ENCODE measurements at places on chromosomes 2 and 18.

DNA sequence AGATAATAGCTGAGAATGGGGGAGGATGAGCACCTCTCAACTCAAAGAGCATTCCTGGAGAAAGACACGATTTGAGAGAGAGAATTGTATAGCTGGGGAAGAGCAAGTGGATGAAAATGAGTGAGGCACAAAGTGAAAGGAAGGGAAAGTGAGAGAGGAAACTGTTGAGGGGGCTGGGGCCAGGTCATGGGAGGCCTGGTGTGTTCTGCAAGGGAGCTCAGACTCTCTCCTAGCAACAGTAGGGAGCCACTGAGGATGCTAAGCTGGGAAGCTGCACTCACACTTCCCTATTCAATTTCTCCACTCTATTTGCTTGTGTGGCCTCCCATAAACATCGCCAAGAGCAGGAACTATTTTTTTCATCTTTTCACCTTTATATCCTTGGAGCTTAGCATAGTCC is 14.8 kb downstream of the EVA1A start:
- H3K36me3 ChIP-seq = no peaks in the 10 kb centered on the region
- H3K4me1 ChIP-seq = no peaks in the 10 kb centered on the region
- H3K27me3 ChIP-seq = no peaks in the 10 kb centered on the region
- DNase-seq = no peak
- H3K4me3 ChIP-seq = no peak overlapping the region
- H3K27ac ChIP-seq = no peak overlapping the region

DNA sequence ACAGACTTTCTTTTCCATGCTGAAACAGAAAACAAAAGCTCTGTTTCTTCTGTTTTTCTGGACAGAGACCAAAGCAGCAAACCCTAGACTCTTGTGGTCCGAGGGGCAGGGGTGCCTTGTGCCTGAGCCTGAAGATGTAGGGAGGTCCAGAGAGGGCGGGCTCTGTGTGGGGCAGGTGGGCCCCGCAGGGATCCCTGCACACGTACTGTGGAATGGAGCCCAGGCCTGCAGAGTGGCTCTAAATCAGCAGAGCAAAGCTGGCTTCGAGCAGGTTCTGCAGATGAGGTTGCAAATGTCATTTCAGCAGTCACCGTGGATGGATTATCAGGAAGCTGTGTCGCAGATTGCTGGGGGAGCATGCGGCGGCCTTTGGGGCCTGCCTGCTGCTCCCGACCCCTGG is 438.6 kb downstream of the RNF144A start:
- H3K36me3 ChIP-seq = no peaks in the 10 kb centered on the region
- no peak for DNase-seq
- no peaks in the 10 kb centered on the region for H3K27me3 ChIP-seq
- no peak overlapping the region for H3K4me3 ChIP-seq
- H3K27ac ChIP-seq = no peak overlapping the region

DNA sequence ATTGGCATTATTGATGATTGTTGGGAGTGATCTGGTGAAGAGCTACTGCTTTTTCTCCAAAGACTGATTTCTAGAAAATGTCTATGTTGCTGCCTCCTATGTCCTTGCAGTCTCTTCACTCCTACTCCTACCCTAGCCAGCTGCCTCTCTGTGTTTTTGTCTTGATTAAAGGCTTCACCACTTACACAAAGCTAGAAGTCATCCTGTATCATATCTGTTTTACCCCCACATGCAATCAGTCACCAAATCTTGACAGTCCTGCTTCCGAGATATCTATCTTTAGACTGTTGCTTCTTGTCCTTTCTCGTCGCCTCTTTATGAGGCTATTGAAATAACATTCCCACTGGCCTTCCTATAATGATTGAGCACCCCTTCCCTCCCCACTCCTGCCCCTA is 84.5 kb upstream of the ITGA4 start:
- no peak overlapping the region for H3K27ac ChIP-seq
- no peaks in the 10 kb centered on the region for H3K4me1 ChIP-seq
- no peak overlapping the region for H3K4me3 ChIP-seq
- DNase-seq = no peak

- DNase-seq = no peak
- H3K36me3 ChIP-seq = no peaks in the 10 kb centered on the region
- H3K27me3 ChIP-seq = no peaks in the 10 kb centered on the region
- H3K4me3 ChIP-seq = no peak overlapping the region
- H3K27ac ChIP-seq = no peak overlapping the region
These were observed 57.1 kb downstream of the TRIB2 start for GRCh38 chr2:12773586-12774394.

GRCh38 chr2:145985517-145985916 is 1465.6 kb upstream of the ZEB2 start:
- DNase-seq = no peak
- no peaks in the 10 kb centered on the region for H3K4me1 ChIP-seq
- no peaks in the 10 kb centered on the region for H3K36me3 ChIP-seq
- H3K27me3 ChIP-seq = no peaks in the 10 kb centered on the region

- H3K36me3 ChIP-seq = no peaks in the 10 kb centered on the region
- H3K27me3 ChIP-seq = no peaks in the 10 kb centered on the region
- no peak overlapping the region for H3K4me3 ChIP-seq
- DNase-seq = no peak
These were observed 17.9 kb upstream of the RMC1 start for GRCh38 chr18:23485386-23485785.

- no peaks in the 10 kb centered on the region for H3K4me1 ChIP-seq
- H3K4me3 ChIP-seq = no peak overlapping the region
- no peaks in the 10 kb centered on the region for H3K36me3 ChIP-seq
- no peak for DNase-seq
These were observed 33.3 kb downstream of the CFLAR start for GRCh38 chr2:201149064-201149820.

- H3K27ac ChIP-seq = no peak overlapping the region
- no peaks in the 10 kb centered on the region for H3K36me3 ChIP-seq
- H3K4me3 ChIP-seq = no peak overlapping the region
- no peaks in the 10 kb centered on the region for H3K27me3 ChIP-seq
- no peak for DNase-seq
- H3K4me1 ChIP-seq = no peaks in the 10 kb centered on the region
These were observed 1.9 kb downstream of the ALKAL2 start for GRCh38 chr2:286035-286434.

GRCh38 chr2:11310212-11310611 is 34.2 kb downstream of the ROCK2 start:
- no peaks in the 10 kb centered on the region for H3K27me3 ChIP-seq
- H3K4me1 ChIP-seq = no peaks in the 10 kb centered on the region
- no peak for DNase-seq
- H3K36me3 ChIP-seq = no peaks in the 10 kb centered on the region
- H3K4me3 ChIP-seq = no peak overlapping the region
- H3K27ac ChIP-seq = no peak overlapping the region

DNA sequence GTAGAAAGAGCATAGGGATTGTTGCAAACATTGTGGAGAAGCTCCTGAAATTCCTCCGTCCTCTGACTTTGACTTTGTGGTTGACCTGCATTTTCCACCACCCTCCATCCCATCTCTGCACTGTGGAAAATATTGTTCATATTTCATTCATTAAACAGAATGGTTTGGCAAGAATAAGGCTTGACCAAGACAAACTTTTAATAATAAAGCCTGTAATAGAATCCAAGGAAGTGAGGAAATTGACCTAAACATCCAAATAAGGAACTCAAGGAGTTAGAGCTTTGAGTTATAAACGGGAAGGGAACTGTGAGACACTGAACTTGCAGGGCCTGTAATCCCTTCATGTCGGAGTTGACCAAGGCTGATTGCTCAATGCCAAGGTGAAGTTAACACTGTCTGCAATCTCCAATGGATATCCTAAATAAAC is 115.2 kb downstream of the GFPT1 start:
- no peaks in the 10 kb centered on the region for H3K4me1 ChIP-seq
- H3K36me3 ChIP-seq = no peaks in the 10 kb centered on the region

DNA sequence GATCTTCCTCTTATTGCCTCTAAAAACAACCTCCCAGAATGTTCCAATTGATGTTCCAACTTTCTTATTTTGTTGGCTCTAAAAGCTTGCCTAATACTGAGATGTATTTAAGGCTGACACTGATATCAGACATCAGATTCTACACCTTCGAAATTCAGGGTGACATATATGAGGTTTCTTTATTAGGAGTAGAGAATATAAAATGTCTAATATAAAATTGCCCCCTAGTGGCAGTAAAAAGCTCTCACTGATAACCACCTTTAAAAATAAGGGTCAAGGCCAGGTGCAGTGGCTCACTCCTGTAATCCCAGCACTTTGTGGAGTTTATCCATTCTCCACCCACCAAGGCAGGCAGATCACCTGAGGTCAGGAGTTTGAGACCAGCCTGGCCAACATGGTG is 789.7 kb upstream of the SLC39A10 start:
- no peaks in the 10 kb centered on the region for H3K4me1 ChIP-seq
- no peak overlapping the region for H3K4me3 ChIP-seq
- no peaks in the 10 kb centered on the region for H3K27me3 ChIP-seq

GRCh38 chr2:19709553-19709952 is 192.2 kb downstream of the TTC32 start:
- H3K27ac ChIP-seq = no peak overlapping the region
- no peak for DNase-seq
- no peak overlapping the region for H3K4me3 ChIP-seq
- H3K27me3 ChIP-seq = no peaks in the 10 kb centered on the region
- H3K36me3 ChIP-seq = no peaks in the 10 kb centered on the region

GRCh38 chr2:53576166-53576565 is 191.4 kb upstream of the CHAC2 start:
- no peaks in the 10 kb centered on the region for H3K36me3 ChIP-seq
- no peaks in the 10 kb centered on the region for H3K27me3 ChIP-seq
- no peak overlapping the region for H3K4me3 ChIP-seq

DNA sequence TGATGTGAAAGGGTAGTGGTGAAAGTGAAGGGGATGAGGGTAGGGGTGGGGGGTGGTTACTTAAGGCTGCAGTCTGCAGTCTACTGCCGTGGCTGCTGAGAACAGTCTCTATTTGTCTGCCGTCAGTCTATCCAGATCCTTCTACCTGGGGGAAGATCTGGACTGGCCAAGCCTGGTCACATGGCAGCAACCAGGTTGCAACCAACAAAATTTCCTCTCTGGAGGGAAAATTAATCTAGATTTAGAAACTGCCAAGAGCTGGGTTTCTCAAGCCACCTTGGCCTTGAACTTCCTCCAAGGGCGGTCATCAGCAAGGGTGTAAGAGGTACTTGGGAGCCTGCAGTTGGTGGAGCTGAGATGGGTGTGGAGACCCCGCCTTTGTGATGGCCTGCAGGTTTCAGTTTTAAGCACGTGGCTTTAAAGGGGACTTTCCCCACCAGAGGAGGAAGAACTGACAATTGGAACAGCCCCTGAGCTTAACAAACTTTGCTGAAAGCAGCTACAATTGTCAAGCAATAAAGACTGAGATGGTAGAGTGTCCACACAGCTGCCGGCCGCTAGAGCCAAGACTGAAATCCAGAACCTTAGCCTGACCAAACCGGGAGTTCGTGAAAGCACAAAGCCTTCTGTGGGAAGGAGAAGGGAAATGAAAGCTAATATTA is 31.4 kb upstream of the KCMF1 start:
- no peak for DNase-seq
- H3K27ac ChIP-seq = no peak overlapping the region

GRCh38 chr18:45722899-45723298 is 1.1 kb upstream of the SLC14A1 start:
- peak; percentile 85 for DNase-seq
- no peaks in the 10 kb centered on the region for H3K4me1 ChIP-seq
- no peaks in the 10 kb centered on the region for H3K27me3 ChIP-seq
- H3K4me3 ChIP-seq = no peak overlapping the region
- H3K27ac ChIP-seq = no peak overlapping the region

- no peak overlapping the region for H3K27ac ChIP-seq
- no peaks in the 10 kb centered on the region for H3K27me3 ChIP-seq
- no peak for DNase-seq
- no peak overlapping the region for H3K4me3 ChIP-seq
These were observed 3.9 kb downstream of the RPS7 start for GRCh38 chr2:3578987-3579386.

- no peaks in the 10 kb centered on the region for H3K27me3 ChIP-seq
- H3K27ac ChIP-seq = peak overlapping the region; percentile 58
- no peaks in the 10 kb centered on the region for H3K36me3 ChIP-seq
- no peak for DNase-seq
- no peaks in the 10 kb centered on the region for H3K4me1 ChIP-seq
- H3K4me3 ChIP-seq = no peak overlapping the region
These were observed 5.6 kb downstream of the TANK start for GRCh38 chr2:161165811-161166210.

GRCh38 chr2:46818819-46819218 is 96.8 kb downstream of the MCFD2 start:
- no peaks in the 10 kb centered on the region for H3K27me3 ChIP-seq
- H3K27ac ChIP-seq = peak overlapping the region; percentile 23
- DNase-seq = no peak

GRCh38 chr2:69499242-69499641 is 62.0 kb upstream of the NFU1 start:
- no peak overlapping the region for H3K4me3 ChIP-seq
- DNase-seq = no peak
- H3K27me3 ChIP-seq = no peaks in the 10 kb centered on the region
- H3K27ac ChIP-seq = no peak overlapping the region
- no peaks in the 10 kb centered on the region for H3K36me3 ChIP-seq

DNA sequence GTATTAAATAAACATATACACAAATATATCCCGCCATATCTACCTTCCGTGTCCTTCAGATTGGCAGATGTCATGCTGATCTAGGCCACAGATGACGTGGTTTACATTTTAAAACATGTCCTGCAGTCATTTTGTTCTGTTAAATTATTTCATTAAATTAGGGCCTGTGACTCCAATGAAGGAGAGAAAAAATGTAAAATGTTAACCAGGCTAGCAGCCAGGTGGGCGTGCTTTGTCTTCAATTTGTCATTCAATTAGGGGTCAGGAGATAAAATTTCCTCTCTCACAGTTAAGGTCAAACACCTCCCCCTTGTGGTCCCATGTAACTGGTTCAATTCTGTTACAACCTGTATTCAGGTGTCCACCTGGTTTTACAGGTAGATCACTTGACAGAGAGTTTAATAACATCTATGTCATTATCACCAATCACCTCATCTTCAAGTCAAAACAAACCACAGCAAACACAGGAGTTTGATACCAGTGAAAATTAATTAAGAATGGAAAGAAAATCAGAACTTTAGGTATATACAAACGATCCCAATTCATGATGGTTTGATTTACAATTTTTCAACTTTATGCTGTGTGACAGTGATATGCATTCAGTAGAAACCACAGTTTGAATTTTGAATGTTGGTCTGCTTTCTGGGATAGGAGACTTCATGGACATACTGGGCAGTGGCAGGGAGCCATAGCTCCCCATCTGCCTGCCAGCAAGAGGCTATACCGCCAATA is 339.4 kb downstream of the CMPK2 start:
- no peak overlapping the region for H3K27ac ChIP-seq
- H3K27me3 ChIP-seq = no peaks in the 10 kb centered on the region
- DNase-seq = no peak
- H3K4me1 ChIP-seq = no peaks in the 10 kb centered on the region

GRCh38 chr2:75506101-75506697 is 54.5 kb downstream of the EVA1A start:
- no peaks in the 10 kb centered on the region for H3K27me3 ChIP-seq
- H3K4me1 ChIP-seq = no peaks in the 10 kb centered on the region
- H3K4me3 ChIP-seq = no peak overlapping the region
- no peak for DNase-seq
- no peaks in the 10 kb centered on the region for H3K36me3 ChIP-seq
- no peak overlapping the region for H3K27ac ChIP-seq

All from breast epithelium (tissue), 4 donors.